ENCODE measurements at places on chromosomes 1 and 21. TPM values are rescaled to one million over a fixed set of nuclear protein-coding genes. Genes with fewer than 3 reads are reported as not detected.

GRCh38 chr21:38289705-38290485 is 33.1 kb downstream of the KCNJ15 start:
- no peaks in the 10 kb centered on the region for H3K4me1 ChIP-seq
- H3K27me3 ChIP-seq = no peaks in the 10 kb centered on the region
- no peaks in the 10 kb centered on the region for H3K36me3 ChIP-seq

- H3K27me3 ChIP-seq = no peaks in the 10 kb centered on the region
- peak overlapping the region; percentile 75 for H3K27ac ChIP-seq
- no peak overlapping the region for H3K4me3 ChIP-seq
- H3K4me1 ChIP-seq = peaks cover 45% of the 10 kb centered on the region
- DNase-seq = no peak
Measured at GRCh38 chr1:32997381-32997891, 32.8 kb upstream of the RNF19B start.

DNA sequence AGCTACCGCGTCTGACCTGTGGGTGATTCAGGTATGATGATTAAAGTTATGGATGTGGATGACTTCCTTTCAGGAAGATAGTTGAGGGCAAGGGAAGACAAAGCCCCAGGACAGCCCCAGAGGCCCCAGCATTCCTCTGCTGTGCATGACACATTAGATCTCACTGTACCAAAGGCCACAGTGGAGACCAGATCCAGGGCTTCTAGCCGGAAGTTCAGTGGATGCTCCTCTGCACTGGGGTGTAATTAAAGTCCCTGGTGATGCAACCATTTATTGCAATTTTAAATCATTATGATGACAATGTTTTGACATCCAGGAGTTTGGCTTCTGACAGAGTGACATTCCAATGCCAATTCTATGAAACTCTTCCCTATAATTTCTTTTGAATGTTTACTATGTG is 5.0 kb downstream of the C4BPA start:
- no peak overlapping the region for H3K27ac ChIP-seq
- no peak for DNase-seq
- no peaks in the 10 kb centered on the region for H3K36me3 ChIP-seq
- H3K4me3 ChIP-seq = no peak overlapping the region

- H3K4me3 ChIP-seq = no peak overlapping the region
- DNase-seq = no peak
- no peaks in the 10 kb centered on the region for H3K27me3 ChIP-seq
- no peaks in the 10 kb centered on the region for H3K36me3 ChIP-seq
- no peaks in the 10 kb centered on the region for H3K4me1 ChIP-seq
- H3K27ac ChIP-seq = no peak overlapping the region
Measured at GRCh38 chr1:72915581-72915980, 633.2 kb upstream of the NEGR1 start.

The NTMT2 gene
- not detected for total RNA-seq

DNA sequence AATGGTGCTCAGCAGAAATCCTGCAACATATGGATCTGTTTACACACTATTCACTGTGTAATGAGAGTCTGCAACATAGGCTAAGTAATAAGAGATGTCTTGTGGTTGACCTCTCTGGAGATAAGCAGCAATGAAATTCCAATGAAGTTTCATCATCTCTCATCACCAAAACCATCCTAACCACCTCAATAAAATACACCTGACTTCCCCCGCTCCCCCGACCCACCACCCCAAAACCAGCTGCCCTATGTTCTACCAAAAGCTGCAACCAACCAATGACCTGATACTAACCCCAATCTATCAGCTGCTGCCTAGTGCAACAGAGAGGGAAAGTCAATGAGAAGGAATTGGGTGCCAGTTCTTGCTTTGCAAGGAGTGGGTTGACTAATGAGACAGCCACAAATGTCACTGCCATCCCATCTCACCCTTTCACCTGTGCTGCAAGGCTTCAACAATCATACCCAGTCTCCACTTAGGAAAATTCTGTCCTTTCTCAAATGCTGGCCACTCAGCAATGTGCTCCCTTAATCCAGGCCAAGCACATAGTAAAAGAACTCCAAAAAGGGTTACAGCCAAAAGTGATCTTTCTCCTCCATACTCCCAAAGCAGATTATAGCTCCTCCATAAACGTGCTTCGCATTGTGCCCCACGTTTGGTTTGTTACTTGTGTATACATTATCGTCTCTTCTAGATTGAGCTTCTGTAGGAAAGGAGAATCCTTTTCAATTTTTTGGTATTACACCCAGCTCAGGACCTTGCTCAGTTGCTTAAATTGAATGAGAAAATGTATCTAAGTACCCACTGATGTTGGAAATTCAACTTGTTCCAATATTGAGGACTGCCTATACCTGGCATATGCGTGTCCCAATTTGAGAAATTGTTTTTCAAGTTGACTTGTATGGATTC is 29.0 kb downstream of the MRPL39 start:
- no peak overlapping the region for H3K4me3 ChIP-seq
- peaks cover 49% of the 10 kb centered on the region for H3K36me3 ChIP-seq
- H3K27me3 ChIP-seq = no peaks in the 10 kb centered on the region
- H3K27ac ChIP-seq = no peak overlapping the region
- no peak for DNase-seq

- peaks cover 71% of the 10 kb centered on the region for H3K27me3 ChIP-seq
- no peak overlapping the region for H3K27ac ChIP-seq
- H3K4me1 ChIP-seq = peaks cover 3% of the 10 kb centered on the region
- no peak for DNase-seq
- H3K4me3 ChIP-seq = no peak overlapping the region
- no peaks in the 10 kb centered on the region for H3K36me3 ChIP-seq
Measured at GRCh38 chr21:44716984-44717383, 5.6 kb upstream of the TSPEAR start.

The TGFB2 gene
- total RNA-seq = not detected

DNA sequence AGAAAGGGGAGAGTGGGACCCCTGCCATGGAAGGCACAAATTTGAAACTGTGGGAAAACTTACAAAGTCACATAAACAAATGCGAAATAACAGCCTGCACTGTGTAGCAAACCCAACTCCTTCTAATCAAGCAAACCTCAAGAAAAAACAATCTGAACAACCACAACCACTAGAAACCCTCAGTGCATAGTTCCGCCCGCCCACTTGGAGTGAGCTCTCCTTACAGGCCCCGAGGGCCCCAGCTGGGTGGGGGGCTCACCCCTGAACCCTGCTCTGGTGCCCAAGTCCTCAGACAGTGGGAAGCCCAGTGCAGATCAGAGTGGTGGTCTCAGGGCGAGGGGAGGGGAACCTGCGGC is 931 bp upstream of the MXRA8 start:
- H3K36me3 ChIP-seq = no peaks in the 10 kb centered on the region
- H3K4me1 ChIP-seq = peaks cover 14% of the 10 kb centered on the region
- no peak for DNase-seq
- no peak overlapping the region for H3K4me3 ChIP-seq
- no peak overlapping the region for H3K27ac ChIP-seq

Measured in activated CD4-positive, alpha-beta memory T cell treated with anti-CD3 and anti-CD28 coated beads, Interleukin-2, amount 10 ng/mL, durations not matched to agents 7 days and 5 days (primary cell).